Muscle of leg (tissue), 16 donors: ENCODE measurements at places on chromosomes 6 and 20. TPM values are rescaled to one million over a fixed set of nuclear protein-coding genes. Genes with fewer than 3 reads are reported as not detected.
A peak's percentile ranks its signal among the peaks of the same experiment; 100 is the strongest.

DNA sequence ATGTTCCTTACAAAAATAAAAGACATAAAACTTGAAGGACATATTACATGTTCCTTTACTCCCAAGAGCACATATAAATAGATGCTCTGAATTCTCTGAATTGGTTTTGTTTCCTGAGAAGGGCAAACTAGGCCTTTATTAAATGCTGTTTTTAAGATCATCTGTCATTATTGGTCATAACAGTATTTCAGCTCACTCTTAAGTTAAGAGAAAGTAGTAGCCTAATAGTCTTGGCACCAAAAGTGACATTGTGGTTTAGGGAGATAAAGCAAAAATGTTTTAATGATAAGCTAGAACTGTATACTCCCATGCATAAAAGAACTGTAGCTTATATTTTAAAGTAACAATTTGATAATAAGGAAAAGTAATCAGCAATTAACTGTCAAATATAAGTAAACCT, 361.1 kb upstream of the PTCHD4 start:
- DNase-seq: no peak

GRCh38 chr6:167787896-167788562, 38.7 kb upstream of the AFDN start:
- DNase-seq: no peak

Gene CDSN
- not detected for total RNA-seq

GRCh38 chr6:102085257-102085656, 691.7 kb downstream of the GRIK2 start:
- no peak for DNase-seq

- DNase-seq: no peak
Measured at GRCh38 chr6:82025271-82025670, 222.3 kb downstream of the IBTK start.

DNA sequence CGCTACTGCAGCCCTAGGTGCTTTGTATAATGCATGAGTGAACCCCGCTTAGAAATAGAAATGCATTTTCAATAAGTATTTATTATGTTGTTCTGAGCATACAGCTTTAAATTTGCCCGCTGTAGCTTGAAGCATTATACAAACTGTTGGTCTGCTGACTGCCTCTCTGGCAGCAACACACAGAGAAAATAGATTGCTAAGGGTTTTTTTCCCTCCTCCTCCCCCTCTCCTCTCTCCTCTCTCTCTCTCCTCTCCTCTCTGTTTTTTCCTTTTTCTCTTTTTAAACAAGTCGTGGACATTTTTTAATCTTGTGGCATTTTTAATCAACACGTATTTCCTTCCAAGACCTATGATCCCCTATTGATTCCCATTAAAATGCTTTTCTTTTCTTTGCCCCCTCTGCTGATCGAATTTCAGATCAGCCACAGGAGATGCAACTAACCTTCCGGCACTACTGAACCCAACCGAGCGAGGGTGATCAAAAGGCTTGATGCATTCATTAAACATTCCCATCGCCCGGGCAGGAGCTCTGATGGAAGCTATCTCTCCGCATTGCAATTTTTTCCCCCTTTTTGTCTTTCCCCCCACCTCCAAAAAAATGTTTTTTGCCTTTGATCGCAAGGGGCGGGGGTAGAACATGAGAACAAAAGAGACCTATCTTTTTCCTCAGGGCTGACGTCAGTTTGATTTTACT, 90.7 kb upstream of the ARID1B start:
- DNase-seq: peak; percentile 96

- no peak for DNase-seq
Measured at GRCh38 chr20:33522256-33522820, 32.4 kb downstream of the CBFA2T2 start.
